ENCODE measurements at places on chromosomes 1 and 21. TPM values are rescaled to one million over a fixed set of nuclear protein-coding genes. Genes with fewer than 3 reads are reported as not detected.

- peak within 1 kb of the TSS; percentile 21 for H3K27ac ChIP-seq
- H3K4me3 ChIP-seq, result peak within 1 kb of the TSS; percentile 54
- H3K36me3 ChIP-seq, result no peaks in the 10 kb centered on the region
- peak; percentile 74 for DNase-seq
- peaks cover 14% of the 10 kb centered on the region for H3K4me1 ChIP-seq
These were observed at the start of gene ADAMTSL4 for GRCh38 chr1:150548632-150549495. TSS of gene ADAMTSL4 (plus strand) at chr1:150549408. CDS start at chr1:150552289, 2,881 bp downstream.

- no peaks in the 10 kb centered on the region for H3K36me3 ChIP-seq
- H3K4me1 ChIP-seq, result no peaks in the 10 kb centered on the region
- H3K27me3 ChIP-seq, result no peaks in the 10 kb centered on the region
- no peak overlapping the region for H3K4me3 ChIP-seq
These were observed 18.5 kb upstream of the FAM20B start for GRCh38 chr1:179007233-179007632.

DNA sequence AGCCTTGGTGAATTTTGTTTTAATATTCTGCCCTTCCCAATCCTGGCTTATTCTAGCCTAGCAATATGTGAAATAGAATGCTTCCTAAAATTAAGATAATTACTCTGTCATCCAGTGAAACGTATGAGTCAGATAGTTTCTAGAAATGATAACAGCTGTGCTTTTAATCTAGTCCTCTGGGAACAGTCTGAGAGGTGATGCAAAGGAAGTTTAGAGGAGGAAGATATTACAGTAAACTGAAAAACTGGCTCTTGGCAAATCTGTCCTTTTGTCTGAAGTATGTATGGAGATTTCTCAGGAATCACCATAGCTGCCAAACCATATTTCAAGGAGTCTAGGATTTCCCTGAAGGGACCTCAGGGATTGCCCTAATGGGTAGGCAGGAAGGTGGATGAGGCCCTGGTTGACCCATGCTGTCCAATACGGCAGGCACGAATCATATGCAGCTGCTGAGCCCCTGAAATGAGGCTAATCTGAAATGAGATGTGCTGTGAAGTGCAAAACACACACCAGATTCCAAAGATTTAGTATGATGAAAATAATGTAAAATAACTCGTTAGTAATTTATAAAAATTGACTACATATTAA is 70.8 kb upstream of the LBR start:
- H3K27me3 ChIP-seq, result no peaks in the 10 kb centered on the region
- peak; percentile 49 for DNase-seq
- no peaks in the 10 kb centered on the region for H3K4me1 ChIP-seq
- no peak overlapping the region for H3K27ac ChIP-seq
- no peak overlapping the region for H3K4me3 ChIP-seq
- H3K36me3 ChIP-seq, result peaks cover 47% of the 10 kb centered on the region

DNA sequence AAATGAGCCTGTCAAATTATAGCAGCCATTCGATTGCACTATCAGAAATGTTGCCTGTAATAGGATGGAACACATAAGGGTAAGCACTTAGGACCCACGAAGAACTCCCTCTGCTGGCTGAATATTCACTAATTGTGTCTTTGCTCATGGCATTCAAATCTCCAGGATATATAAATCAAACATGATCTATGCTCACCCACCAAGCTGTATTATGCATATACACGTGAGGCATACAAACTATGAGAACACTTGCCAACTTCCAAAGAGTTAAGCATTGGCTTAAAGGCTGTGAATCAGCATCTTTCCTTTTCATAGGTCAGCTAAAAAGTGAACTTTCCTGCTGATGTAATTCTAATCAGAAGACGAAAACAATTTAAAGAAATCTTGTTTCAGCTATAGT is 34.5 kb downstream of the TMPRSS15 start:
- no peaks in the 10 kb centered on the region for H3K27me3 ChIP-seq
- no peak overlapping the region for H3K27ac ChIP-seq
- no peaks in the 10 kb centered on the region for H3K36me3 ChIP-seq
- H3K4me1 ChIP-seq, result no peaks in the 10 kb centered on the region
- H3K4me3 ChIP-seq, result no peak overlapping the region

DNA sequence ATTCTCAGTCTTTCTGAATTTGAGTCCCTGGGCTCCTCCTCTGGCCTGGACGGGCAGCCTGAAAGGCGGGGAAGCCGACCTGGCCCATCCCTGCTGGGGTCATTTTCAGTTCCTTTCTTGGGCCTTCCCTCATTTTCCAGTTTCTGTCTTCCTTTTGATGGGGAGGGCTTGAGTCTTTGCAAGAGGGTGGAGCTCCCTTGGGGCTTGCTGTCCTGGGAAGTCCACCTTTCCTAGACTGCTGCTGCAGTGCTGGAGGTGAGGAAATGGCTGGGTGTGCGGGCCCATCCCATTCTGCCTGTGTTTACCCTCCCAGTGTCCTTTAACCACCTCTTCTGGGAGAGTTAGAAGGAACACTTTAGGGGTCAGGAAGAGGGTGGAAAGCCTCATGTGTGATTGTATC is 40.4 kb upstream of the SYNC start:
- no peak overlapping the region for H3K4me3 ChIP-seq
- H3K27ac ChIP-seq, result no peak overlapping the region
- DNase-seq, result no peak
- no peaks in the 10 kb centered on the region for H3K36me3 ChIP-seq
- no peaks in the 10 kb centered on the region for H3K27me3 ChIP-seq

GRCh38 chr1:203057911-203058675 is 27.7 kb downstream of the MYOG start:
- H3K36me3 ChIP-seq, result no peaks in the 10 kb centered on the region
- no peak overlapping the region for H3K4me3 ChIP-seq
- no peak for DNase-seq
- peaks cover 6% of the 10 kb centered on the region for H3K27me3 ChIP-seq
- H3K4me1 ChIP-seq, result no peaks in the 10 kb centered on the region

DNAJB4 gene
- 57.9 TPM for total RNA-seq

FNDC5 gene
- total RNA-seq, result 0.96 TPM

HCN3 gene
- 3.4 TPM for total RNA-seq

C1orf56 gene
- total RNA-seq, result 1.3 TPM

Measured in astrocyte (in vitro differentiated cells and primary cell).